ENCODE measurements at places on chromosomes 7 and 10.

GRCh38 chr10:114548662-114549061 is 109.4 kb downstream of the ABLIM1 start:
- peak; percentile 73 for DNase-seq

DNA sequence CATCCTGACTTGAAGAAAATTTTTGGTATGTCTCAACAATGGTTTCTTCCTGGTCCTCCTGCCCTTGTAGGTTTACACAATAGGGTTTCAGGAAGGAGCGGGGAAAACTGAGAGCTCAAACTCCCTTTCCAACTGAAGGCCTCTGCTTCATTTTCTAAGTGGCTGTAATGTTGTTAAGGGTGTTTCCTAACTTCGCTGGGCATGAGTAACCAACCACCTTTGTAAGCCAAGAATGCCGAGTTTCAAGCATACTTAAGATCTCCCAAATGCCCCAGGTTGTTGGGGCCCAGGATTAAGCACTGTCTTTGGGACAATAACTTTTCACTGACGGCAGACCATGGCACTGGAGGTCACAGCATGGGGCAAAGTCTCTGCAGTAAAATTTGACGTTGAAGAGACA is 33.6 kb upstream of the DRGX start:
- DNase-seq: no peak

DNA sequence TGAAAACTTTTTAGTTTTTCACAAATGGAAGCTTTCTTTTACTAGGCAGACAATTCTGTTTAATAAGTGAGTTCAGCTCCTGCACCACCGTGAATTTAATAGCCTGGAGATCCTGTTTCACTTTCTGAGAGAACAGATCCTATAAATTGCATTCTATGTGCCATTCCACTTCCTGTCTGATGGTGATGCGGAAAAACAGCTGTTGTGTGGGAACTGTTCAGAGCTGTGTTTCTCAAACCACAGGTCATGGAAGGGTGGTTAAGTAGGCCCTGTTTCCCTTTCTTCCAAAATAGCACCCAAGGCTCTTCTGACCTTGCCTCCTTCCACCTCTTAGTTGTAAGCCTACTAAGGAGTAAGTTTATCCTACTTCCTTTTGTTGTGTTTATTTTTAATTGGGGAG is 97.2 kb upstream of the DKK1 start:
- peak; percentile 42 for DNase-seq

- no peak for DNase-seq
Observed at GRCh38 chr10:89979726-89980125, 278.3 kb downstream of the KIF20B start.

- no peak for DNase-seq
Observed at GRCh38 chr10:44960088-44960460, 472 bp downstream of the RASSF4 start.

GRCh38 chr10:81036257-81036656 is 498.6 kb downstream of the SH2D4B start:
- no peak for DNase-seq

- no peak for DNase-seq
Observed at GRCh38 chr7:153939177-153939576, 113.0 kb upstream of the DPP6 start.

DNA sequence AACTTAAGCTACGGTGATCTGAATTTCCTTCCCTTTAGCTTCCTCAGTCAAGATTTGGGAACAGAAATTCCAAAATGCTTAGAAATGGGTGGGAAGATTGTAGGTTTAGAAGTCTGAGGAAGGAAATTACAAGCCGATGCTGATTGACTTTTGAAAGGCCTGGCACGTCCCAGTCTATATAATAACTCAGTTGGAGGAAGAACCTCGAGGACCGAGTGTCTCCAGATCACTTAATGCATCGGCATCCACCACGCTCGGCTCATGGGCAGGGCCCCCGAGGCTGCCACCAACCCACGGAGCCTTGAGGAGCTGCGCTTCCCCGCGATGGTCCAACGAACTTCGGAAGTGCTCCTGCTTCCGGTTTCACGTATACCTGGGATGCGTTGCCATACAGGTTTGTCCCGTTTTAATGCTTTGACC is 10.4 kb upstream of the SP8 start:
- peak; percentile 2 for DNase-seq

DNA sequence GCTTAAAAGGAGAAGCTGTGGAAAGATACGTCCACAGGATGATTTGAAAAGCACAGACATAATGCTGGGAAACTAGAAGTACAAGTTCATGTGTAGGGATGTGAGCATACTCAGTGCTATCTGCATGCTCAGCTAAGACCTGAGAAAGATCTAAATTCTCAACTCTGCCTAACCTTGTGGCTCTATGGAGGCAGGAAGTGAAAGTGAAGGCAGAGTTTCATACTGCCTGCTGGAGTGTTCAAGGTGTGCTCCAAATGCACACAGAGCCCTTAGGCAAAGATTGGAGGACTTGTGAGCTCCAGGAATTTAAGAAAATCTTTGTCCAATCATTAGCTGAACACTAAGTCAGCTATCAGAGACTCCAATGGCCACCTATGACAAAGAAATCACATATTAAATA is 190.9 kb downstream of the RNLS start:
- no peak for DNase-seq

DNA sequence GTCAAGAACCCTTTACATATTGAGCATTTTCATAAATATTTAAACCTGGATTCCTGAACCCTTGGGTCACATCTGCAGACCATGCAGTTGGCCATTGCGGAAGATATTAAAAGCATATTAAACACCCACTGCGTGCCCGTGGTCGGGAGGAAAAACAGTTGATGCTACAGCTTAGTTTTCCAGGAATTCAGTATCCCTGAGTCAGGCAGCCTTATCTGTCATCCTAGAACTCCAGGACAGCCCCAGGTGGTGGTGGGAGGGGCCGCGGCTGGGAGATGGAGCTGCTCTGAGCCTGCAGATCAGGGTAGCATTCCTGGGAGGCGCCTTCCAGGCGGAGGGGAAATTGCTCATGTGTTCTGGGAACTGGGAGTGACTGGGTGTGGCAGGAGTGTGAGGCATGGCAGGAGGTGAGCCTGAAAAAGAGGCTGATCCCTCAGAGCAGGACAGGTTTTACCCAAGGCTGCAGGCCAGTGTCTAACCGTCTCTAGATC is 222.9 kb upstream of the SH2B2 start:
- no peak for DNase-seq

DNA sequence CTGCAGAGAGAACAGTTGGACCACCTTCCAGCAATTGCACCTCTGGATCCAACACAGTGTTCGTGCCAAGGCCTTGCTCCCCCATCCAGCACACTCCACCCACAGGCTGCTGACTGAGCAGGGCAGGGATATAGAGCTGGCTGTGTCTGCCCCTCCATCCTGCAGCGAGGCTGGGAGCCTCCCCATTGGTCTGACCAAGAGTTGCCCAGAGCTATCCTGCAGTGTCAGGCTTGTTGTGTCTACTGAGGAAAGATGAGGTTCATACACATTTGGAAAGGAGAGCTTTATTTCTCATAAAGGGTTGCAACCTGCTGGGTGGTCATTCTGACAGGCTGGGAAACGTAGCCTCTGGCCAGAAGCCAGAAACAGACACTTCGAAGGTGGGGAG is 27.1 kb downstream of the PRF1 start:
- no peak for DNase-seq

GRCh38 chr10:29306688-29307087 is 17.8 kb downstream of the LYZL1 start:
- DNase-seq: no peak

DNA sequence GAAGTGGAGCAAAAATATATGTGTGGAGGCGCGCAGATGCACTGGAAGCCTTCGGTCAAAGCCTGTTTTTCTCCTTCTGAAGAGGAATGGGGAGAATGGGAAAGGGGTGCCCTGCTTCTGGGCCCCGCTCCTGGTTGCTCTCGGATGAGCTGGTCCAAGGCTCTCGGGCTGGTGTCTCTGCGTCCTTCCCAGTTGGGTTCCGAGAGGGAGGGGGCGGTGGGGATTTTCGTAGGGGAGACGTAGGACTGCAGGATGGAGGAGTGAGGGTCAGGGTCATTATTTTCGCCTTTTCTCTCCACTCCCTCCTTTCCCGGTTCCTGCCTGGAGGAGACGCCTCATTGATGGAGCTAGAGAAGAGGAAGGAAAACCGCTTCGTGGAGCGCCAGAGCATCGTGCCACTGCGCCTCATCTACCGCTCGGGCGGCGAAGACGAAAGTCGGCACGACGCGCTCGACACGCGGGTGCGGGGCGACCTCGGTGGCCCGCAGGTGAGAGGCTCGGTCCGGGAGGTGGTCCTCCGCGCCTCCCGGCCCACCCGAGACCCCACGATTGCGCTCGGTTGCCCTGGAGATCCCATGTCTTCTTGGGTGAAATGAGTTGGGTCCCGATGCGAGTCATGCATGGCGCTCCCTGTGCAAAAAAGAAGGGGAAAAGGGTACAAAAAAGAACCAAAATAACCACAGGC is 790 bp downstream of the ADAM22 start:
- DNase-seq: peak; percentile 58

DNA sequence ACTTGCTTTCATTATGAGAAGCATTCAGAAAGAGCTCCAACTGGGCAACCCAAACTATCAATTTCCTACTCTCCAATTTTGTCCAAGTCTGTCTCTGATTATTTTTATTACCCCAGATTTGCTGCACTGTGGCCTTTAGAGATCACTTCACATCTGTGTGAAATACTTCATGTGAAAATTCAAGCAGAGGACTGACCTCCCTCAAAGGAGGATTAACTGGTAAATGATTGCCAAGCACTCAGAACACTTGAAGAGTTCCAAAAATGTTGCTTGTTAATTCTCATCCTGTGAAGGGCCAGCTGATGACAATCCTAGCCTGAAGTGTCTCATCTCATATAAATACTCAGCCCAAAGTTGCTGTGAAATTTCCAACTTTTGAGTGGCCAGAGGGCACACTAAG is 182.8 kb upstream of the DGKB start:
- peak; percentile 15 for DNase-seq

DNA sequence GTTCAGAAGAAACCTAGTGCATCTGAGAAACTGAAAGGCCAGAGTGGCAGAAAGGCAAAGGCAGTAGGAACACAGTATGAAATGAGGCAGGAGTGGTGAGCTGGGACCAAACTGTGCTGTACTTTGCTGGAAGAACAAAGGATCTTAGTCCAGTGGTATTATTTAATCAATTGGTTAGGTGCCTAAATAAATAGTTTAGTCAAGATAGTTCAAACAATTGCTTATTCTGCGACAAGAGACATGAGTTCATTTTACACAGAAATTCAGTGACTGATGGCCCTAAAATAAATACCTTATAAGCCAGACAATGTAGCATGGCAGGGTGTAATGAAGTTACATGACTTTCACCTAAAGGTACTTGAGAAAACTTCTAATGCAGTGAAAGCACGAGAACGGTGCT is 181.8 kb upstream of the LRRN3 start:
- DNase-seq: no peak

DNA sequence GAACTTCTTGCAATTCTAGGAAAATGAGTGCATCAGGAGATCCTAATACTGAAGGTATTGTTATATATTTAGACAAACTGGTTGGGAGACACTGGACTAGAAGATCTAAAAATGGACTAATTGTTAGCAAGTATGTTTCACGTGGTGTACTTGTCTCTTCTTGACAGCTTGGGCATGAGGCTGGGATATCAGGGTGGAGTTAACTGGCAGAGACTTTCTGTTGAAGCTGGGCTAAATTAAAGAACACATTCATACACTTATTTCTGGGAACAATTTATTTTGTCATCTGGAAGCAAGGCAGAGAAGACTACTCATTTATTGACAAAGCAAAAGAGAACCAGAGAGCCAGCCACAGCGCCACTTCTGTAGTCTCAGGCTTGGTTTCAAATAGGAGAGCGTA is 25.9 kb downstream of the TYW1 start:
- no peak for DNase-seq

GRCh38 chr7:8386926-8387550 is 46.4 kb upstream of the NXPH1 start:
- DNase-seq: no peak

DNA sequence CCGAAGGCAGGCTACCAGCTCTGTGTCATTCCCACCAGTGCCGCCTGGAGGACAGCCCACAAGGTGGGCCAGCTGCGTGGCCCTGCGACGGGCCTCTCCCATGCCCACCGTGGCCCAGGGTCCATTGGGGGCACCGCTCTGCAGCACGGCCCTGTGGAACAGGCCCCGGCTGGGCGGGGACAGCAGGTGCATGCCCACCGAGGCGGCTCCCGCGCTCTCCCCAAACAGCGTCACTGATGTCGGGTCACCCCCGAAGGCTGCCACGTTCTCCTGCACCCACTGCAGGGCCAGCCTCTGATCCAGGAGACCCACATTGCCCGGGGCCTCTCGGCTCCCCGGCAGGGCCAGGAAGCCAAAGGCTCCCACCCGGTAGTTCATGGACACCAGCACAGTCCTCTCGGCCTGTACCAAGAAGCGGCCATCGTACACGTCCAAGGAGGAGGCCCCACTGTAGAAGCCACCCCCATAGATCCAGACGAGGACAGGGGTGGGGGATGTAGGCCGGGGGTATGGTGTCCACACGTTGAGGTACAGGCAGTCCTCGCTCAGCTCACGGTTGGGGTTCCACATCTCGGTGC is 2.3 kb downstream of the ACHE start:
- DNase-seq: no peak
